ENCODE measurements at places on chromosomes 13 and 19.

DNA sequence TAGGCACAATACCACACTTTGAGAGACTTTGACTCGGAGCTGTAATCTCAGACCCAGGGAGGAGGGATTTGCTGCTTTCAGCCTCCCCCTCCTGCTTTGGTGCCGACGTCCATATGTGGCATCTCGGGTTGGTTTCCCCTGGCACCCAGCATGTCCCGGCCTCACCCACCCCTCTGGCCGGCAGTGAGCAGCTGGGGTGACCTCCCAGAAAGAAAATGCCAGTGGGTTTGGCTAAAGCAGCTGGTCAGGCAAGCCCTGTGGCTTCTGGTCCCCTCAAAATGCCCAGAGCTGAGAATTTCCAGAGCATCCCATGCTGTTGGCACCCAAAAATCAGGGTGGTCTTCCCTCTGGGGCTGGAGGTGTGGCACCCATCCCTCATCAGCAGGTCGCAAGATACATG, 34.1 kb downstream of the INSR start:
- DNase-seq, result no peak

GRCh38 chr13:24271601-24272451, 37.6 kb upstream of the C1QTNF9 start:
- DNase-seq, result peak; percentile 39

DNA sequence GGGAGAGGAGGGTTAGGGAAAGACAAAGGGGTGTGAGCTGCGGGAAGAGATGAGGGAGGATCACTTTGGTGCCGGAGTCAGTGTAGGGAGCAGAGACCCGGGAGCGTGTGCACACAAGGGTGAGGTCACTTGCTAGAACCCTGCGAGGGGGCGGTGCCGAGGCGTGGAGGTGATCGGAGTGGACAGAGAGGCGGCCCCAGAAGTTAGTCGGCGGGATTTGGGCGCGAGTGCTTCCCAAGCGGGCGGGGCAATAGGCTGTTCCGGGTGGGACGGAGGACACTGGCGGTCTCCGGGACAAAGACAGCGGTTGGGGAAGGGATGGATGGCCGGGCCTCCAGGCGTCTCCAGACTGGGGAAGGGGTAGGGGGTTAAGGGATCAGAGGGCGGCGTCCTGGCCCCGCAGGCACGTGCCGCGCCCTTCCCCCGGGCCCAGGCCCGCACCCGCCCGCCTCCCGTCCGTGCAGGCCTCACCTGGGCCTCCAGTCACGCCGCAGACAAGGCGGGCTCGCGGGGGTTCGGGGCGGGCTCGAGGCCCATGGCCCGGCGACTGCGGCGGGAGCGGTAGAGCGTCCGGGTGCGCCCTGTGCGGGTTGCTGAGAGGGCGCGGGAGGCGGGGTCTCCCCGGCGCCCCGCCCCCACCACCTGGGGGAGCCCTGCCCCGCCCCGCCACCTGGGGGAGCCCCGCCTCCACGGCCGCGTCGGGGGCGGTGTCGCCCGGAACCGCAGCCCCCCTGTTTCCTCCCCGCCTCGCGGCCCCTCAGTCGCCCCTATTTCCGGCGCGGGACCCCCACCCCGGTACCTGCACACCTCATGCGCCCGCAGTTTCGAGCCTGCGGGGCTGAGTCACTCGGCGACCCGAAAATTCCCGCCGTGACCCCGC, at the start of gene LPAR2:
LPAR2 (minus strand) TSS at position 600 of the 880 bp plus-strand sequence. CDS start 945 bp downstream, outside the sequence.
- DNase-seq, result peak; percentile 89

DNA sequence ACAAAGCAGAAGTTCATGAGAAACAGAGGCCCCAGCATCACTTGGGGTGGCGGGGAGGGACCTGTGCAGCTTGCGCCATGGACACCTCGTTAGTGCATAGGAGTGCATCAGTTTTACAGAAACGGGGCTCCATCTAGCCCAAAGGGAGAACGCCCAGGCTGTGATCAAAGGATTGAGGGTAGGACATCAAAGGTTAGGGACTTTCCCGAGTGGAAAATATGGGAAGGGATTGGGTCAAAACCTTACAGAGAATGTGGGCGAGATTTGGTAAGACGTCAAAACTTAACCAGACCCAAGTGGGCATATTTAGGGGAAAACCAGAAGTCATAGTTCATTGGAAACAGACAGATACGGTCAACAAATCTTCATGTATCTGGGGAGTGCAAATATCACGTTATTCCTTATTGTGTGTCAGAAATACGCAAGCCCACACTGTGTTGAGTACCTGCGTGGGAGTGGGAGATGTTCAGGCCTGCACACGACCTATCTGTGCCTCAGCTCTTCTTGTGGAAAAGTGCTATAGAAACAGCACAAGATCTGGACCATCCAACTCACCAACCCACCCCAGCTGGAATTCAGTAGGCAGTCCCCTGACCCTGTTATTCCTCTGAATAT, 9.4 kb upstream of the GRAMD1A start:
- no peak for DNase-seq

DNA sequence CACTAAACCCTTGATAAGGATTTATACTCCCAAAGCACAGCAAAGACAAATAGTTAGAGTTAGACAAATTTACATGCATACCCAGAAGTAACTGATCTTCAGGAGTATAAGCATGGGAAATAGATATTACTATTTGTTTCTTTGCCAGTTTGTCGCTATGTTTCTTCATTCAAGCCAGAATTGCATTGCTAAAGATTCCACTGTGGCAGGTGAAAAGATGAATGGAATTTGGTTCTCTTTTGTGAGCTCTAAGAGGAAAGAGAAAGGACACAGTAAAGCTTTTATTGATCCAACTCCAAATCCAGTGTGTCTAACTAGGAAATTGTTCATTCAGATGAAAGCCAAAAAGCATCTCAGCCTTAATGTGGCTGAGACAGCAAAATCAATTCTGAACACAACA, 292.3 kb upstream of the SPRY2 start:
- no peak for DNase-seq

DNA sequence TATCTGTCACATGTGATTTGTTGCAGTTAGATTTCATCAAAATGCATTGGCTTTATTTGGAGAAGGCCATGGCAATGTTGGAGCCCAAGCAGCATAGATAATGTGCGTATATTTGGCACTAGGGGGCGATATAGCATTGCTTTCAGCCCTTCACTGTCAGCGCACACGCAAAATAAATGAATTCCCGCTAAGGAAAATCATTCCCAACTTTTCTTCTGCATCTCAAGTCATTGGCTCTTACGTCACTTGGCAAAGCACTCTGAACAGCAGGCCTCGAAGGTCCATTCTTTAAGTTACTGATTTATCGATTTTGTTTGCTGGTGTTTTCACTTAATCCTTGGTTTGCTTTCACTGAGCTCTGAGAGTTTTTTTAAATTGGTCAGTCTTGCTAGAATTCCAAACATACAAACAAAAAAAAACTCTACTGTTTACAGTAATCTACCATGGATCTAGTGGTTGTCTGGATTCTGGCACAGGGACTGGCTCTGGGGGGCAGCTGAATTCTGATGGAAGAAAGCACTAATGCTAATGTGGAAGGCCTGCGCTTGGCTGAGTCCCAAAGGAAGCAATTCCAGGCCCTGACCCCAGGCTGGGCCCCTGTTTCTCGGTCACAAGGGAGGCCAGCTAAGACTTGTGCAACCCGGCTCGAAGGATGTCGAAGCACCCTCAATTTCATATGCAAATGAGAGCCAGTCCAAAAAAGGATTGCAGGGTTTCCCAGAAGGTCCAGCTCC, 97.7 kb upstream of the IPO5 start:
- peak; percentile 65 for DNase-seq

GRCh38 chr19:4606921-4607678, 32.2 kb upstream of the TNFAIP8L1 start:
- peak; percentile 81 for DNase-seq

DNA sequence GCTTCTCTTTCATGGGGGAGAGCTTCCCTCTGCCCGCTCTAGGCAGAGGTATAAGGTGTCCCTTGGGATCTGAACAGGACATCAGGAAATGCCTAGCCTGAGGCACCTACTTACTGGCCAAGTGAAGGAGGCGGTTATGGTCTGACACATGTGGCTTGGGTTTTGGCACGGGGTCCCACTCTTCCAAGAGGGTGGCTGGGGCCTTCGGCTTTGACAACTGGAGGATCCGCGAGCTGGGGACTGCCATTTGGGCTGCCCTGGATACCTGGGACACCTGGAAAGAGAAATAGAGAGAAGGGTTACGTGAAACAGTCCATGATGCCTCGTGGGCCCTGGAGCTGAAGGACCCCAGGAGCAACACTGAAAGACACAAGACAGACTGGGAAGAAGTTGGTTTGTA, 22.4 kb upstream of the MIER2 start:
- DNase-seq, result peak; percentile 35

- no peak for DNase-seq
These were observed 554.6 kb downstream of the RFC3 start for GRCh38 chr13:34372581-34372980.

- peak; percentile 71 for DNase-seq
These were observed 19.5 kb downstream of the ADGRE2 start for GRCh38 chr19:14758816-14759215.

GRCh38 chr19:53871454-53871853, 3.8 kb downstream of the MYADM start:
- no peak for DNase-seq

DNA sequence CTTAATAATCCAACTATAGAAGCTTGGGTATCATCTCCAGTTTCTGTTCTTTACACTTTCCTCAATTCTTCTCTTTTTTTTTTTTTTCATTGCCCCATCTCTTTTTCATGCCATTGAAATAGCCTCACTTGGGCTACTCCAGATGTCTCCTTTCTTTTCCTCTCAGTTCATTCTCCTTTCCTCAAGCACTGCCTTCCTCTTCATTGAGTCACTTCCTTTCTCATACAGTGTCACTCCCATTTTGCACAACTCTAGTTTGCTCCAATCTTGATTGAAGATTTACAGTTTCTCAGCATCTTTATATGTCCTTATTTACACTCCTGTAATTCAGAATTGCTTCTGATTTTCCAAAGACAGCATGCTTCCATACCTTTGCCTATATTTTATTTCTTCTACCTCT, 61.3 kb downstream of the IPO5 start:
- DNase-seq, result no peak

DNA sequence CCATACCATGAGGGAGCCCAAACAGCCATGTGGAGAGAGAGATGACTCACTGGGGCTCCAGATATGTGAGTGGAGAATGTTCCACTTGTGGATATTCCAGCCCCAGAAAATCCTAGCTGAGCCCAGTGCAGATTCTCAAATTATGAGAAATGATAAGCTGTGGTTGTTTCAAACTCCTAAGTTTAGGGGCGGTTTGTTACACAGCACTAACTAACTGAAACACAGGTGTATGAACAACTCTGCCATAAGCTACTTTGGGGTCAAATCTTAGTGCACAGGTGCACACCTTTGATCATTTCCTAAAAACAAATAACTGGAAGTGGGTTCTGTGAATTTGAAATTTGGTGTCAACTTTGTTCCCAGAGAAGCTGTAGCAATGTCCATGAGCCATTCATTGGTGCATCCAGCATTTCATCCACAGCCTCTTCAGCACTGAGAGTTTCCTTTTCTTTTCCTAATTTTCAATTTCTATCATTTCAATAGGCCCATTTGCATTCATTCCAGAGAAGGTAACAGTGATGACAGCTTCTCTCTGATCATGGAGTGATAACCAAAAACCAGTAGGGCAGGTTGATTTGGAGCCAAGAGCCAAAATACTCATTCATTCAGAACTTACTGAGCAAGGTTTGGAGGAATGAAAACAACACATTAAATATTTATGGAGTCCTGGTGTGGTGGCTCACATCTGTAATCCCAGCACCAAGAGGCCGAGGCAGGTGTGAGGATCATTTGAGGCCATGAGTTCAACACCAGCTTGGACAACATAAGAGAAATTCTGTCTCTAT, 8.8 kb upstream of the CLPP start:
- no peak for DNase-seq

DNA sequence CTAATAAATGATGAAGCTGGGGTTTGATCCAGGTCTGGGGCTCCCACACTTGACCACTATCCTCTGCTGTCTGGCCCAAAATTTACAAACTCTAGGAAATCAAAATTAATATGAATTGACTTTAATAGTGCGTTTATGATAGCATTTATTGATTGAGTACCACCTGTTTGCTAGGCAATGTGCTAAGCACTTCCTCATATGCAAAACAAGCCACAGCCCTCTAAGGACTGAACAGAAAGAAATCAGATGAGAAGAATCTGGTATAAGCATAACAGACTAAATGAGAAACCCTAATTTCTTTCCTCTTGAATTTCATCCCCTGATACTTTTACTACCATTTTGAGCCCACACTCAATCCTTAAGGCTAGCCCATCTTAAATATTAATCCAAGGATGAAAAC, 6.6 kb upstream of the MLNR start:
- DNase-seq, result no peak

GRCh38 chr13:20241593-20241992, 9.5 kb upstream of the GJB6 start:
- no peak for DNase-seq

- peak; percentile 95 for DNase-seq
These were observed at the start of gene ZIC5 for GRCh38 chr13:99971576-99972189. Gene ZIC5 (minus strand): TSS chr13:99971767. CDS start chr13:99971603, 164 bp downstream.

GRCh38 chr13:98279473-98280175, 102.6 kb upstream of the RNF113B start:
- peak; percentile 72 for DNase-seq

- peak; percentile 26 for DNase-seq
These were observed 65.9 kb downstream of the SERP2 start for GRCh38 chr13:44439452-44440024.

DNA sequence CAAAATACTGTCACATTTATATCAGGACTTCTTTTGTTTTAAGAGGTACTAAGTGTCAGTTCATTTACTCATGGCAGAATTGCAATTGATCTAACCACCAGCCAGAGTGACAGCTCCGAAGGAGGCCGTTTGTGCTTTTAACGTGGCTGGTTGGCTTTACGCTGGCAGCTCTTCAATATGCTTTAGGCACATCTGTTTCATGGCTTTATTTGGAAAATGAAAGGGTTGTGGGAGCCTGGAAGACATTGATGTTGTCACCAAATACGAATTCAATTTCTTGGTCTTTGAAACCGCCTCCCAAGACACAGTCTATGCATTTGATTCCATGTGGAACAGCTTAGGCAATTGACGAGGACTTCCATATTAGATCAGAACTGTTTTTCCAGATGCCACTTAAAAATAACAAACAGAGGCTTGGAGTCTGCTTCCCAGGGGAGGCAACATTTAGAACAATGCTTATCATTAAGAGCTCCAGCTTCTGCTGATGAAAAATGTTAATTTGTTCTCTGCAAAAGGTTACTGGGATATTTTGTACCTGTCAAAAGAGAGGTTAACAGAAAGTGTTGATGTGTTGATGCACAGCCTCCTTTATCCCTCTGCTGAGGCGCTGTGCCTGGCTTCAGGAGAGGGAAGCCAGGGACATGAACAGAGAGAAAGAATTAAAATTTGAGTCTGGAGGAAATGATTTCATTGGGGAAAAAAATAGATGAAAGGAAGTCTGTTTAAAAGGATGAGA, 64.0 kb upstream of the TNFRSF19 start:
- DNase-seq, result no peak

GRCh38 chr19:47096100-47096704, 17.4 kb downstream of the ZC3H4 start:
- DNase-seq, result no peak

- peak; percentile 54 for DNase-seq
These were observed at the start of gene GPR12 for GRCh38 chr13:26759907-26760831. Gene GPR12 (minus strand): TSS chr13:26760786. CDS start chr13:26759827, 959 bp downstream.

Data from endodermal cell (in vitro differentiated cells).